ENCODE measurements at places on chromosomes 4 and X. TPM values are rescaled to one million over a fixed set of nuclear protein-coding genes. Genes with fewer than 3 reads are reported as not detected.

GRCh38 chrX:44945736-44946135 lies 72.7 kb downstream of the KDM6A start:
- DNase-seq: no peak
- H3K36me3 ChIP-seq: no peaks in the 10 kb centered on the region
- no peak overlapping the region for H3K4me3 ChIP-seq
- H3K27me3 ChIP-seq: no peaks in the 10 kb centered on the region

DNA sequence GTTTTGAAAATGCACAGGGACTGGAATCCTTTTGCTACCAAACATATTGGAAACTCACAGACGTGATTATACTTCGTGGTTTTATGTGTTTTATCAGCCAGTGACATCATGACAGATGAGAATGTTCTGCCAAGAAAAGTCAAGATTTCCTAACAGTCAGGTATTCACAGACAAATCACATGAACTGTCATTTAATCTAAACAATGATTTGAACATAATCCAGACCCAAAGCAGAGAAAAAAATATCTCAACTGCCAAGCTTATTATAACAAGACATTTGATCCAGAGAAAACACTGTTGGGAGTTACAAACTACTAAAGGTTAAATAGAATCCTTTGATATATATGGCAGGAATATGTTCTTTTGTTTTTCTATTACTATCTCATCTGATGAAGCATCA lies 635.9 kb upstream of the FRG1 start:
- H3K36me3 ChIP-seq: no peaks in the 10 kb centered on the region
- no peak for DNase-seq
- H3K27ac ChIP-seq: no peak overlapping the region
- no peaks in the 10 kb centered on the region for H3K4me1 ChIP-seq
- no peak overlapping the region for H3K4me3 ChIP-seq
- H3K27me3 ChIP-seq: no peaks in the 10 kb centered on the region

DNA sequence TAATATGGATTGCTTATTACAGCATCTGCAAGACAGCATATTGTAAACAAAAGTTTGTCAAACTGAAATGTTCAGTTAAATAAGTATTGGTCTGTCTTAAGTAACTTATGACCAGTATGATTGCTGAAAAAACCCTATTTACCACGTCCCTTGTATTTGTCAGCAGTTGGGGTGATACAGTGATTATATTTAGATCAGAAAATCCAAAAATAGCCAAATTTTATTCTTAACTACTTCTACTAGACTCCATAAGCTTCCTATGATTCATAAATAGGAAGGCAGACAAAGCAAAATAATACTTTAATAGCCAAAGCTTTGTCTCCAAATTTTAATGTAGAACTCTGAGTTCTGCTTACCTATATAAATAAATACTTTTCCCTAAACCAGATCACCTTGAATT lies 45.3 kb downstream of the TBCK start:
- no peak overlapping the region for H3K27ac ChIP-seq
- no peaks in the 10 kb centered on the region for H3K4me1 ChIP-seq
- no peak overlapping the region for H3K4me3 ChIP-seq
- H3K27me3 ChIP-seq: no peaks in the 10 kb centered on the region

The GAGE12G gene
- not detected for total RNA-seq

The ITM2A gene
- 24.7 TPM for total RNA-seq

The HSD17B11 gene
- 22.7 TPM for total RNA-seq

Measured in testis (tissue), 5 donors.